ENCODE measurements at places on chromosomes 3 and 15. TPM values are rescaled to one million over a fixed set of nuclear protein-coding genes. Genes with fewer than 3 reads are reported as not detected.

DNA sequence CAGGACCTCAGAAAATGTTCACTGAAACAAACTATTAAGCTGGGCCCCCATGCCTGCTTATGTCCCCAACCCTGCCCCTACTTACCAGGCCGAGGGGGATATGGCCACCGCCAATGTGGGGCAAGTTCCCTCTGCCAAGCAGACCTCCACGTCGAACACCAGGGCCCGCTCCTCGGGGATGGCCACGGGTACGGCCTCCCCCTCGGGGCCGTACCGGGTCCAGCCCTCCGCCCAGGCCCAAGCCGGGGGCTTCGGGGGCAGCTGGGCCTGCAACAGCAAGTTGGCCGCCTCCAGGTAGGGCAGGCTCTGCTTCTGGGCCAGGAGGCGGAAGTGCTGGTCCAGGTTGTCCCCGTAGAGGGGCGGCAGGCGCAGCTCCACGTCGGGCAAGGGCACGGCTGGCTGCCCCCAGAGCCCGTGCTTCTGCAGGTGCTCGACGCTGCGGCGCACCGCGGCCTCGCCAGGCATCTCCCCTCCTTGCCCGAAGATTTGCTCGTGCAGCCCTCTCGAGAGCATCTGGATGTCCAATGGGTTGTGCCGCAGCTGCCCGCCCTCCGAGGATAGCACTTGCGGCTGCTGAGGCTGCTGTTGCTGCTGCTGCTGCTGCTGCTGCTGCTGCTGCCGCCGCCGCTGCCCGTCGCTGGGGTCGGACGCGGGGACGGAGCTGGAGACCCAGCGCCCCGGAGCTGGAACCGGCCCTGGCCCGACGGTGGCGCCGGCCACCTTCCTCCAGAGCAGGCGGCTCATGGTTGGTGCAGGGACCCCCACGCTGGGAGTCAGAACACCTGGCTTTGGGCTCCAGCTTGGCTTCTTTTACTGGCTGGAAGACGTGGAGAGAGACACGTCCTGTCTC lies 1.4 kb downstream of the POLG start:
- H3K27me3 ChIP-seq = no peaks in the 10 kb centered on the region
- H3K4me3 ChIP-seq = peak overlapping the region; percentile 74
- H3K36me3 ChIP-seq = peaks cover 46% of the 10 kb centered on the region
- no peak overlapping the region for H3K27ac ChIP-seq

The AHSG gene
- total RNA-seq = not detected

- peaks cover 43% of the 10 kb centered on the region for H3K4me1 ChIP-seq
- no peaks in the 10 kb centered on the region for H3K27me3 ChIP-seq
- no peaks in the 10 kb centered on the region for H3K36me3 ChIP-seq
- H3K4me3 ChIP-seq = no peak overlapping the region
- no peak overlapping the region for H3K27ac ChIP-seq
Measured at GRCh38 chr15:78054966-78055365, 22.5 kb downstream of the TBC1D2B start.

DNA sequence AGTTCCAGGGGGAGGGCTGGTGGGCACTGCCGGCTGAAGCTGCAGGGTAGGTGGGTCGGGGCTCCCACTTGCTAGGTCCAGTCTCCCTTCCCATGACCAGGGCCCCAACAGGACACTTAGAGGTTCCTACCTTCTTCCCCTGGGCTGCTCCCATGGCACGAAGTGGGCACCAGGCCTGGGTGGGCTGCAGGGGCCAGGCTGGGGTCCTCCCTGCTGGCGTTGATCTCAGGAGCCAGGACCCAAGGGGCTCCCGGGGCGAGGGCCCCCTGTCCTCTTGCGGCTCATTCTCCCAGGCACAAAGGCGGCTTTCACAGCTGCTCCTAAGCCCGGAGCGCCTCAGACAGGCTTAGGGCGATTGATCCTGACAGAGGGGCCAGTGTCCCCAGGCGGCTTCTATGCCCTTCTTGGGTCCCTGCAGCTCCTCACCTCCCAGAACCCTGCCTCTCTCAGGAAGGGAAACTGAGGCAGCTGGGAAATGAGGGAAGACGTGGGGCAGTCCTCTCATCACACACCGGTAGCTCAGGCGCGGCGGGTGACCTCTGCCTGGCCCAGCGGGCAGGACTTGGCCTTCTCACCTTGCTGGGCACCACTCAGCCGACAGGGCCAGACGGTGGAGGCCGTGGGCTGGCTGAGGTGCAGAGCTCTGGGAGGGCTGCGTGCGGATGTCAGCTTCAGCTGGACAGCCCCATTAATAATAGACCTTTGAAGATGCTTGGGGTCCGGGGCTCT lies 39.6 kb downstream of the FAM3D start:
- H3K4me3 ChIP-seq = no peak overlapping the region
- H3K27me3 ChIP-seq = no peaks in the 10 kb centered on the region
- no peak for DNase-seq
- H3K36me3 ChIP-seq = no peaks in the 10 kb centered on the region
- H3K27ac ChIP-seq = no peak overlapping the region

- H3K27ac ChIP-seq = no peak overlapping the region
- peak; percentile 52 for DNase-seq
- H3K36me3 ChIP-seq = no peaks in the 10 kb centered on the region
- peaks cover 4% of the 10 kb centered on the region for H3K4me1 ChIP-seq
Measured at GRCh38 chr3:45225465-45226205, 452 bp downstream of the TMEM158 start.

The C2CD4A gene
- 5.3 TPM for total RNA-seq

The LRRC31 gene
- 0.76 TPM for total RNA-seq

DNA sequence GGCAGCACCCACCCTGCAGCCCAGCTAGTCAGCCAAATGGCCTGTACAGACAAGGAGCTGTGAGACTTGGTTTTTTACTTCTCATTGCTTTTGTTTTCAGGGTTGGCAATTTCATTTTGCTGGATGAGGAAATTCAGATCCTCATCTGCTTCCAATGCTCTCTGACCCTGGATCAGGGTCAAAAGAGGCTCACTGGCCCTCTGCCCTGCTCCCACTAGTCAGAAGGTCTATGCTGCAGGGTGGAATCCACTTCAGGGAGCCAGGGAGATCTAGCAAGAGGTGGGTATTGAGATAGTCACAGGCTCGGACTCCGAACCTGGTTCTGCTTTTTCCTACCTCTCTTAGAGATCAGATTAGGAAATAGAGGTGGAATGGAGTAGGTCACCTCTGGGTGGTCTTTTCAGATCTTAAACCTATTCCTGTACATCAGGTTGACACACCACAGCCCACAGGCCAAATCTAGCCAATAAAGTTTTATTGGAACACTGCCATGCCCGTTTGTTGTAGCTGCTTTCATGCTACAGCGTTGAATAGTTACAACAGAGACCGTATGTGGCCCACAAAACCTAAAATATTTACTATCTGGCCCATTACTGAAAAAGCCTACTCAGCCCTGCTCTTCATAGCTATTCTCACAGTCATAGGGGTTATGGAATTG lies 26.4 kb upstream of the GLCE start:
- H3K27ac ChIP-seq = no peak overlapping the region
- no peaks in the 10 kb centered on the region for H3K27me3 ChIP-seq
- no peaks in the 10 kb centered on the region for H3K36me3 ChIP-seq
- DNase-seq = no peak
- H3K4me1 ChIP-seq = no peaks in the 10 kb centered on the region

The UBA3 gene
- 63.1 TPM for total RNA-seq

DNA sequence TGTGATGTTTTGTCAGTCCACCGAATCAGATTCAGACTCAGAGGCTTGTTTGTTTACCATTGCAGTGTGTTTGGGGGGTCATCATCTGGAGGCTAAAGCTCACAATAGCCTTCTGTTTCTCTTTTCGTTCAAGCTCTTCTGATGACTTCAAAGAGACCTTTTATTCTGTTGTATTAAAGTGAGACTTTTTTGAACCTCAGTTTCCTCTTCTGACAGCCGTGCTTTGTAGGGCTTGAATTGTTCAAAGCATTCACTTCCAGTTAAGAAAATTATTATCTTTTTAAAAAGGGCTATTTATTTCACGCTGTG lies 1.3 kb downstream of the PXK start:
- no peaks in the 10 kb centered on the region for H3K4me1 ChIP-seq
- peak overlapping the region; percentile 74 for H3K4me3 ChIP-seq
- H3K27me3 ChIP-seq = no peaks in the 10 kb centered on the region
- no peaks in the 10 kb centered on the region for H3K36me3 ChIP-seq
- no peak overlapping the region for H3K27ac ChIP-seq
- no peak for DNase-seq
